Activated naive CD8-positive, alpha-beta T cell treated with anti-CD3 and anti-CD28 coated beads for 36 hours (primary cell): ENCODE measurements at places on chromosomes 5 and 9.
A peak's percentile ranks its signal among the peaks of the same experiment; 100 is the strongest.

DNA sequence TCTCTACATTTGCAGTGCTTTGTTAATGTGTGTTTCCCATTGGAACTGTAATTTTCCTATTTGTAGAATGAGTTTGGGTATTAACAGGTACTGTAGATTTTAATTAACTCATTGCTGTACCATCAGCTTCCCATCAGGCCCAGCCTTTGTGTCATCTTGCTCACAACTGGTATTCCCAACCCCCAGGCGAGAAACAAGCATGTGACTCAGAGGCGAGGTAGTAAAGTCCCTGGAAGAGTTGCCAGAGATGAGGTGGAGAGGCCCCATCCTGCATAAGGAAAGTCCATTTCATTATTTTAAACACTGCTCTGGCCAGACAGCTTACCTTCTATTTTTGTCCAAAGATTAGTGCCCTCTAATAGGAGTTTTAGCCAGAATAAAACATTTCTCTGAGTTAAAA, 29.9 kb downstream of the ADCY2 start:
- DNase-seq: no peak

DNA sequence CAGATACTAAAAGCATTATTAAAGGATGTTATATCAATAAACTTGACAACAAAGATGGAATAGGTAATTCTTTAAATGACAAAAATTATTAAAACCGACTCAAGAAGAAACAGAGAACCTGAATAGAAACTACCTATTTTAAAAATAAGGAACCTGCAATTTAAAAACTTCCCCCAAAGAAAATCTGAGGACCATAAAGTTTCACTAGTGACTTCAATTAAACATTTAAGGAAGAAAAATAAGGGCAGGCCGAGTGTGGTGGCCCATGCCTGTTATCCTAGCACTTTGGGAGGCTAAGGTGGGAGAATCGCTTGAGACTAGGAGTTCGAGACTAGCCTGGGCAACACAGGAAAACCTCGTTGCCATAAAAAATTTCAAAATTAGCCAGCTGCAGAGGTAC, 99.6 kb downstream of the FANCC start:
- no peak for DNase-seq

DNA sequence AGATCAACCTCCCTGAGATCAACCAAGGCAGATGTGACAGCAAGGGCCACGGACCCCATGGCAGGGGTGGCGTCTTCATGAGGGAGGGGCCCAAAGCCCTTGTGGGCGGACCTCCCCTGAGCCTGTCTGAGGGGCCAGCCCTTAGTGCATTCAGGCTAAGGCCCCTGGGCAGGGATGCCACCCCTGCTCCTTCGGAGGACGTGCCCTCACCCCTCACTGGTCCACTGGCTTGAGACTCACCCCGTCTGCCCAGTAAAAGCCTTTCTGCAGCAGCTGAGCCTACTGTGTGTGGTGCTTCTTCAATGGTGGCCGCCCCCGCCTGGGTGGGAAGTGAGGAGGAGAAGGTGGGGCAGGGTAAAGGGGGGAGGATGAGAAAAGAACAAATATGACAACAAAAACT, 8.3 kb downstream of the GPX3 start:
- no peak for DNase-seq

DNA sequence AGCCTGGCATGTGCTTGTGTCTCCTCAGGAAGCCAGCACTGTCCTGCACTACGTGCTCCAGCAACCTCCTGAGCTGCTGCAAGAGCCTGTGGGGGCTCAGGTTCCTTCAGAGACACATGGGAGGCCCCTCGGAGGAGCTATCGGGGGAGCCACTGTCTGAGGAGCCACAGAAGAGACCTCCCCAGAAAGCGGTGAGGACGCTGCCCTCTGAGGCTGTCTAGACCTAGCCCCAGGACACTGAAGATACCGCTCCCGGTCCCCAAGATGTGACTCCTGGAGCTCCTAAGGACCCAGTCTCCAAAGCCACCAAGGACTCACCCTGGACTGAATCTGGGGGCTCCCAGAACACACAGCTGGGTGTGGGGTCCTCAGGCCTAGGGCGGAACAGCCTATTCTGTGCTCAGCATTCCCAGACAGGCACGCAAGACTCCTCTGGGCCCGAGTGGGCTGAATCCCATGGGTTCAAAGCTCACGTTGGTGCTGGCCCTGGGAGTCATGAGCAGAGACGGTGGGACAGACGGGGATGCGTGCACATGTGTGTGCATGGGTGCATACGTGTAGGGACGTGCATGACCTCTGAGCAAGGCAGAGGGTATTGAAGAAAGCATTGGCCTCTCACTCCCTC, 50.0 kb downstream of the HRH2 start:
- no peak for DNase-seq

GRCh38 chr5:175831507-175831906, 39.9 kb upstream of the CPLX2 start:
- DNase-seq: no peak

- no peak for DNase-seq
Observed at GRCh38 chr5:111447822-111448221, 64.5 kb downstream of the STARD4 start.

DNA sequence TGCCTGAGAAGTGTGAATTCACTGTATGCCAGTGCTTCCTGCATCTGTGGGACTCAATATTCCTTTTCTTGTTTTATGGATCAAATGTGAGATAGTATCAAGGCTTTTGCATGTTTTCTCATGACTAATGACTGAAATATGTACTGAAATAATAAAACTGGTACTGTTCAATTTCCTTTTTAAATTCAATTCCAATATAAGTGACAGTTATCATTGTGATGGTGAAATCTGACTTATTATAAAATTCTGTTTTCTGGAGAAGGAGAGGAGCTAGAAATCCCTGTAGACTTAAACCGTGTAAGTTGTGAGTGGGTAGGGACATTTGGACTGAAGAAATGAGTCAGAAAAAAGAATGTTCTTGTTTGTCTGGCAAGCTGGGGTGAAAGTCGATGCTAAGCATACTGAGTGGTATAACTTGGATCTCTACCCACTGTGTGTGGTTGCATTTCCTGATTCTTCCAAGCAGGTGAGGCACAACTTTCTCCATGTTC, 245.2 kb downstream of the EFNA5 start:
- no peak for DNase-seq

GRCh38 chr9:76624391-76625048, 139.7 kb upstream of the PCA3 start:
- DNase-seq: no peak

GRCh38 chr9:127706836-127707241, at the start of gene CFAP157:
Gene CFAP157, plus strand, starts transcription at chr9:127706988. Its CDS starts 44 bp downstream, at chr9:127707032.
- no peak for DNase-seq

DNA sequence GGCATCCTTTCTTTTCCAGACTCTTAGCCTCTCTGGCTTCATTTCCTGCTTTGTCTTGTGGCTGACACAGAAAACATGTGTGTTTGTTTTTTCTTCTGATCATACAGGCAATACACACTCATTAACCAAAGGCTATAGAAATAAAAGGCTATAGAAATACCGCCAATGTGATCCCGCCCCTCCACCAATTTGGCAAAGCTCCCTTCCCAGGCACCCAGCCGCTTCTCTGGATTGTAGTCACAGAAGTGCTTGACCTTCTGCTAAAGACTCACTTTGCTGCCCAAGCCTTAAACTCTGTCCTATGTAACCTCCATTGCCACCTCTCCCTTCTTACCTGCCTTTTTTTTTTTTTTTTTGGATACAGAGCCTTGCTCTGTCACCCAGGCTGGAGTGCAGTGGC, 5.3 kb downstream of the TXNDC15 start:
- no peak for DNase-seq

DNA sequence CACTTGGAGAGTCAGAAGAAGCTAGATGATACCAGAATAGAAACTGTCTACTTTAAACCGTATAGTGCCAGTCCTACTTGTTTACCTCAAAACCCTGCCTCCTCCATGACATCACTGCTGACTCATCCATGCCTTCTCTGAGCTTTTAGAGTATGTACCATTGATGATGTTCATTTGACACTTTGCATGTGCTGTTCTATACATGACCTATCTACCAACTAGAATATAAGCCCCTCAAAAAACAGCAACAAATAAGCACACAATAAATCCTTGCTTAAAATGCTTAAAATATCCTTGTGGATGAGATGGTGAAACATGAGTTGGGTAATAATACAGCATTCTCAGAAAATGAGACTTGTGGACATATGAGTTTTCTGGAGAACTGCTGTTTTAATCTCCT, 2.6 kb downstream of the CTNNAL1 start:
- DNase-seq: peak; percentile 57

- DNase-seq: no peak
Observed at GRCh38 chr5:117095346-117096332, 521.0 kb upstream of the SEMA6A start.

DNA sequence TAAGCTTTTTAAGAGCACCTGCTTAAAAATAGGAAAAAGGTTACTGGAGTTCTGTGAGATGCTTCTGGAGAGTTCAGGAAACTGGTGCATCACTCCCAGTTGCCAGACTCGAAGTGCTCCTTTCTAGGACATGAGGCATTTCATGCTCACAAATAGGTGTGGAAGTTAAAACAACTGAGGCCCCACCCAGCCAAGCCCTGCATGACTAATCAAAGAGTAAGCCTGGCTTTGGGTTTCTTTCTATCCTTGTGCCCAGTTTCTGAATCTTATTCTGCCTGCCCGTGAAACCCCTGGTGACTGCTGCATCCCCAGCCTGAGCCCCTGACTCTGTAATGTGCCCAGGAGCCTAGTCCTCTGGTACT, 7.7 kb downstream of the SPINK9 start:
- no peak for DNase-seq

DNA sequence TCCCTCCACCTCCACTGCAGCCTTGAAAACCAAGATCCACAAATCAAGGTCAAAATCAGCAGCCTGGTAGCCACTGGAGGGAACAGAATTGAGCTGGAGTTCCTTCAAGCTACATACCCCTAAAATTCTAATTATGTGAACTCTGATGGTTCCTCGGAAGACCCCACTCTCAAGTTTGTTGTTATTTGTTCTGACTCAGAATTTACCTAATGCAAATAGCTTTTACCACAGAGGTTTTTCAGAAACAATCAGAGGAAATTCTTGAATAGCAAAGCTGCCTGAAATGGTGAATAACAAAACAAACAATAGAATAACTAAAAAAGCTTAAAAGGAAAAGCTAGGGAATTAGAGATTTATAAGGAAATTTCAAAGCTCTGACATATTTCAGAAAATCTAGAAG, 220.0 kb downstream of the CDH18 start:
- DNase-seq: no peak

- DNase-seq: no peak
Observed at GRCh38 chr5:127431977-127432585, 85.4 kb upstream of the PRRC1 start.

- DNase-seq: no peak
Observed at GRCh38 chr9:127396253-127396807, 639 bp upstream of the SLC2A8 start.

- DNase-seq: no peak
Observed at GRCh38 chr5:155430192-155430591, 416.6 kb downstream of the KIF4B start.
